ENCODE measurements at places on chromosomes 4 and X.

GRCh38 chr4:183571350-183571941 is 66.6 kb downstream of the ING2 start:
- no peak for DNase-seq

- no peak for DNase-seq
These were observed 148.3 kb downstream of the MAML3 start for GRCh38 chr4:140005699-140006098.

- no peak for DNase-seq
These were observed 72.1 kb upstream of the IGFBP7 start for GRCh38 chr4:57182132-57182874.

DNA sequence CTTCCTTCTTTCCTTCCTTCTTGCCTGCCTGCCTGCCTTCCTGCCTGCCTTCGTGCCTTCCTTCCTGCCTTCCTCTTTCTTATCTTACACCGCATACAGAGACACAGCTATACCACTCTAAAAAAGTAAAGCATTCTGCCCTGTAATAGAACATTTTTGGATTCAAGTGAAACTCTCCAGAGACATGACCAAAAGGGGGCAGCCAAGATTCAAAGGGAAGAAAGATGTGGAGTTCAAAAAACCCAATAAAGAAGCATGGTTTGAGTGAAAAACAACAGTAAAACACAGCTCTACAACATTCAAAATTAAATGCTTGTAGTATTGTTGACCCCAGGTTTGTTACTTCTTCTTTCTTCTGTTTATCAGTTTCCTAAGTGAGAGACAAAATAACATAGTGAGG is 914.9 kb upstream of the PCDH7 start:
- DNase-seq, result no peak

DNA sequence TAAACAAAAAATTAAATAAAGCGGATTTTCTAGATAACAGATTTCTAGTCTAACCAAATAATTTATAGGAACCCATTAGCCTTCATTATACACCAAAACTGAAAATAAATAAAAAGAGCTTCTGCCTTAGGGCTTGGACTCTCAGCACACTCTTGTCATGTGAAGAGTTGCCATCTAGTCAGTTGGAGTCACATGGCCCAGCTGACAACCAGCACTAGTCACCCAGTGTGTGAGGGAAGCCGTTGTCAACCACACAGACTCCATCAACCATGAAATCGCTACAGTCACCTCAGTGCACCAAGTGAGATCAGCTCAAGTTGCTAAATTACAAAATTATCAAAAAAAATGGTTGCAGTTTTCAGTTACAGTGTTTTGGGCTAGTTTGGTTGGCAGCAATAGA is 470.0 kb downstream of the GASK1B start:
- DNase-seq, result no peak

- no peak for DNase-seq
These were observed 7.3 kb downstream of the CCDC22 start for GRCh38 chrX:49242545-49243066.

- DNase-seq, result no peak
These were observed 25.7 kb downstream of the CCKAR start for GRCh38 chr4:26464420-26465095.

GRCh38 chrX:18129690-18130089 is 91.0 kb downstream of the BEND2 start:
- DNase-seq, result no peak

DNA sequence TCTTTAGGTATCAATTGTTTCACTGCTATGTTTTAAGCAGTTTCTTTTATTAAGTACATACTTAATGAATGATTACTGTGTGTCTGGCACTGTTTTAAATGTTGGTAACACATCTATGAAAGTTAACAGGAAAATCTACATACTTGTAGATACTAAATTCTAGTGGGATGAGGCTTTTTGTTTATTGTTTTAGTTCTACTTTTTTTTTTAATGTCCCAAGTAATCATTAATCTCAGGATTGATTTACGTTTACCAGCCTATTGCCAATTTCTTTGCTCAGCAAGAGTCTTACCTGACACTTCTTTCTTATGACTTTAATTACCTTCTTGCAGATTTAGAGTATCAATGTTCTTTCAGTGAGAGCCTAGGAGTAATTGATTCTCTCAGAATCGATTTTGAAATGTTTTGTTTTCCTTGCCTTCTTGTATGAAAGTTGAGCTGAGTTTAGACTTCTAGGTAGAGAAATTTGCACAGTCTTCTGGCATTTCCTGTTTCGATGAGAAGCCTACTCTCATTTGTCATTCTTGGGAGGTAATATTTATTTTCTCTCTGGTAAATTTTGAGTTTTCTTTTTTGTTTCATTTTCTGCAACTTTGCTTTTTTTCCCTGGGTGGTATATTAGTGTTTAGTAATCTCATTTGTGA is 235.2 kb upstream of the ANKRD50 start:
- no peak for DNase-seq

- no peak for DNase-seq
These were observed 37.9 kb downstream of the WDR1 start for GRCh38 chr4:10078481-10079233.

DNA sequence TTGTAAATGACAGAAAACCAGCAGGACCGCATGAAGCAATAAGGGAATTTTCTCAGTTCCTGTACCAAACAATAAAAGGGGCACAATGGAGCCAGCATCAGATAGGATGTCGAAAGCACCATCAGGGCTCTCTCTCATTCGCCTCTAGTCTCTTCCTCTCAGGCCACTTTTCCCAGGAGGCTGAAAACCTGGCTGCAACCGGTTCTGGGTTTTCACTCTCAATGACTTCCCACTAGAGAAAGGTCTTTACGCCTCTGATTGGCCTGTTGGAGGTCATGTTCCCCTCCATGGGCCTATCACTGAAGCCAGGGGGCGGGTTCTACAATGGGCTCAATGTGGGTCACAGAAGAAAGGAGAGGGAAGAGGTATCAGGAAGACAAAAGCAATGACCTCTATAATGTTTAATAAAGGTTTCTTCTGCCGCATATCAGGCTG is 29.3 kb downstream of the ZNF827 start:
- no peak for DNase-seq

- DNase-seq, result no peak
These were observed 160.7 kb downstream of the MID1IP1 start for GRCh38 chrX:38961936-38962335.

- DNase-seq, result no peak
These were observed 1190.4 kb downstream of the TECRL start for GRCh38 chr4:63218856-63219255.

DNA sequence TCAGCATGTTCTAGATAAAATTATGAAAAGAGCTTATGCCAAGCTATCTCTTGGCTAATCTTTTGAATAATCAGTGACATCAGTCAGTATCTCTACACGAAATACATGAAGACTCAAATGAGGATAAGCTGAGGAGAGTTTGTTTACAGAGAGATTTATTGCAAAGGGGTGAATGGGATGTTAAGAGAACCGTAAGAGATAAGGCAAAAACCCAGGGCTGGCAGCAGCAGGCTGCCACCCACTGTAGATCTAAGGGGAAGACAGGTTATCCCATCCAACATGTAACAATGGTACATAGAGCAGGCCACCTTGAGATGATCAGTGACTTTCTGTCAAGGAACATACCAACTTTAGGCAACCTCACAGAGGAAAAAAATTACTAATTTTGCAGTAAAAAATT is 432.1 kb upstream of the NR3C2 start:
- DNase-seq, result no peak

- DNase-seq, result no peak
These were observed 36.7 kb downstream of the PJA1 start for GRCh38 chrX:69128588-69128987.

DNA sequence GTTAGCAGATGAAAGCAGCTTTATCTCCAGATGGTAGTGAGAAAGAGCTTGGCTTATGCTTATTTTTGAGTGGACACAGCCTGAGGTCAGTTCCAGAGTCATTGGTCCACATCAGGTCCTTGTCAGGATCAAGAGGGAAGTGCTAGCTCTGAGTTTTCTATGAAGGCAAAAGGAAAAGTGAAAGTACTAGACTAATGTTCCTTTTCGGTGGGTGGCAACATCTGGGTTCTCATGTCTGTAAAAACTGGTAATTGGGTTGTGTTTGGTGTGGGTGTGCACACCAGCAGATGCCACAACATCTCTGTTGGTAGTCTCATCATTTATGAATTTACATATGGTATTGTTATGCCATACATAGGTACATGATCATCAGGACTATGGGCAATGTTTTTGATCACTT is 210.5 kb downstream of the PWWP3B start:
- DNase-seq, result no peak

DNA sequence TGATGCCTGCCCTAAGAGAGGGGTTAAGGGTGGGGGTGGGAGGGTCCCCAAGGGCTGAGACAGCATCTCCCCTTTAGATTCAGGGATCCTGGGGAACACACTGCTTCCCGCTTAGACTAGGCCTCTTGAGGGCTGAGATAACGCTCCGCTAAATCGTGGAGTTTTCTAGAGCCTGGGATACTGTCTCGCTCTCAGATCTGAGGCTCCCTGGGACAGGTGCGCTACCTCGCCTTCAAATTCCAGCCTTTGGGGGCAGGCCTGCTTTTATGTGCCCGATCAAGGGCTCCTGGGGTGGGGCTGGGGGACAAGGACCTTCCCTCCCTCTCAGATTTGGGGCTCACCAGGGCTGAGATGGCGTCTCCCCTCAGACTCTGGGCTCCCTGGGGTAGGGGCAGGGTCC is 440 bp upstream of the ARHGAP36 start:
- DNase-seq, result no peak
